ENCODE measurements at places on chromosomes 2 and 18. TPM values are rescaled to one million over a fixed set of nuclear protein-coding genes. Genes with fewer than 3 reads are reported as not detected.

Gene PSMD1
- 80.3 TPM for total RNA-seq

Gene CNDP1
- total RNA-seq, result not detected

Gene CCDC141
- 128 TPM for total RNA-seq

Gene NEMP2
- total RNA-seq, result 7.1 TPM

Gene CD8B2
- not detected for total RNA-seq

Gene CCDC150
- 1.3 TPM for total RNA-seq

Gene UBXN2A
- total RNA-seq, result 27.3 TPM

Gene RIT2
- total RNA-seq, result not detected

Gene MEP1B
- total RNA-seq, result not detected

Gene ING5
- total RNA-seq, result 20.9 TPM

Gene LIMS3
- 3.3 TPM for total RNA-seq

Gene MARCHF4
- total RNA-seq, result not detected

Gene CD8A
- total RNA-seq, result 0.71 TPM

Gene DAPL1
- total RNA-seq, result not detected

Gene POLE4
- total RNA-seq, result 42.6 TPM

Gene TWIST2
- 3.1 TPM for total RNA-seq

Gene CFAP210
- total RNA-seq, result not detected

Gene MAP3K19
- total RNA-seq, result not detected

Gene SERPINB4
- not detected for total RNA-seq

Gene IL37
- not detected for total RNA-seq

Gene KCNK3
- 36.6 TPM for total RNA-seq

Gene RAB12
- 112 TPM for total RNA-seq

Gene USP34
- total RNA-seq, result 66.5 TPM

Gene FTCDNL1
- total RNA-seq, result 2.7 TPM

Gene POTEE
- total RNA-seq, result 0.53 TPM

Gene CETN1
- total RNA-seq, result not detected

Gene EPG5
- total RNA-seq, result 21.9 TPM

Gene KLHL41
- 90.6 TPM for total RNA-seq

Gene TSPYL6
- not detected for total RNA-seq

Gene ZNF519
- total RNA-seq, result 4.9 TPM
